ENCODE measurements at places on chromosomes 3 and 15. TPM values are rescaled to one million over a fixed set of nuclear protein-coding genes. Genes with fewer than 3 reads are reported as not detected.

The PLSCR4 gene
- total RNA-seq, result 7.8 TPM

The ANKRD34C gene
- total RNA-seq, result not detected

The CPNE9 gene
- total RNA-seq, result not detected

The IL12A gene
- total RNA-seq, result 0.09 TPM

- no peak overlapping the region for H3K4me3 ChIP-seq
- H3K36me3 ChIP-seq, result no peaks in the 10 kb centered on the region
- no peak for DNase-seq
- no peaks in the 10 kb centered on the region for H3K4me1 ChIP-seq
- H3K27me3 ChIP-seq, result no peaks in the 10 kb centered on the region
These were observed 1325.8 kb upstream of the ALCAM start for GRCh38 chr3:104040896-104041295.

DNA sequence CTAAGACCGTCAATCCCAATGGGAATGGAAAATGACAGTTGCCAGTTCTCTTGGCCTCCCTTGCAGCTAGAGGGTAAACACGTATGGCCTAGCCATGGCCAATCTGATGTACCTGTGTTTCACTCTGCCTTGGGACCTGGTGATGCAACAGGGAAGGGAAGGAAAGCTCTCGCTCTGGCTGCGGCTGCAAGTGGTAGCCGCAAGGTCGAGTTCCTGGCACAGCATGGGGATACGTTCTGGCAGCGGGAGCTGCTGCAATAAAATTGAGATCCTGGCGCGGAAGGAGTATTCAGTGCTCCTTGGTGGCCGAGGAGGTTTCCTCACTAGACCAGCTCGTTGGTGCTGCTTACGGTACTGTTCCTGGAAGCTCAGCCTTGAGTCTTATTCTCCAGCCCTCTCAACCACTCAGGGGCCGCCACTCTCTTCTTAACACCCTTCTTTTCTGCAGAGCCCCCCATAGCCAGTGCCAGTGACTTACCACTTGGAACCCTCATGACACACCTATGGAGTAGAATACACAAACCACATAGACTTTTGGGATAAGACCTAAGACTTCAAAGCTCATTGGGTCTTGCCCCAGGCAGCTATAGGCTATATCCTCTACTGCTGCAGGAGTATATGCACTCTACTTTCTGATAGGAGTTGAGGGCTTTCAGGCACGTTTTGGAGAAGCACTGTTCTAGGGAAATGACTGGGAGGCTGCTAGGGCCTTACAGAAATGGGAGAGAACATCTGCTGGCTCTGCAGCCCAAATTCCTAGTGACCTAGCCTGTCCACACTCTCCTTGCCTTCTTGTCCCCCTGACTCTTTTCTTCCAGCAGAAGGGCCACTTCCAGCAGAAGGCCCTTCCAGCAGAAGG lies 2.7 kb downstream of the KY start:
- H3K27ac ChIP-seq, result no peak overlapping the region
- no peaks in the 10 kb centered on the region for H3K36me3 ChIP-seq
- H3K27me3 ChIP-seq, result no peaks in the 10 kb centered on the region
- H3K4me3 ChIP-seq, result no peak overlapping the region

DNA sequence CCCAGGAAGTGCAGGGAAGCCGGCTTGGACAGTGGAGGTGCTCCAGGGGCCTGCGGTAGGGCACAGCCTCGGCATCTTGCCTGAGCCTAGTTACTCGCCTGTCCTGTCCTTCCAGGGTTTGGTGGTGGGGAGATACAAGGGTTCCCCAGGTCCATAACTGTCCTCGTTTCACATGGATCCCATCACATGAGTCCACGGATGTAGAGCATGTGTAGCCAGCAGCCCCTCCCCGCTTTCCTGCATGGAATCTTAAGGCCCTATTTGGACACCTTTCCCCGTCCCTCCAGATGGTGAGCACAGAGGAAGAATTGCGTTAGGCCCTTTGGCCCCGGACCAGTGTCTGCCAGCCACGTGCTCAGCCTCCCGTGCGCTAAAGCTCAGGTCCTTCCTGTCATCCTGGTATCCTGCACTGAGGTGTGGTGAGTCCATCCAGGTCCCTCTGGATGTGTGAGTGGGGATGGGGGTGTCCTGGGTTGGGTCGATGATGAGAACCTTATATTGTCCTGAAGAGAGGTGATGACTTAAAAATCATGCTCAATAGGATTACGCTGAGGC lies 230.4 kb downstream of the SNRPN start:
- DNase-seq, result no peak
- H3K36me3 ChIP-seq, result no peaks in the 10 kb centered on the region
- H3K4me3 ChIP-seq, result no peak overlapping the region
- H3K27me3 ChIP-seq, result no peaks in the 10 kb centered on the region

The SCAP gene
- total RNA-seq, result 33.5 TPM

DNA sequence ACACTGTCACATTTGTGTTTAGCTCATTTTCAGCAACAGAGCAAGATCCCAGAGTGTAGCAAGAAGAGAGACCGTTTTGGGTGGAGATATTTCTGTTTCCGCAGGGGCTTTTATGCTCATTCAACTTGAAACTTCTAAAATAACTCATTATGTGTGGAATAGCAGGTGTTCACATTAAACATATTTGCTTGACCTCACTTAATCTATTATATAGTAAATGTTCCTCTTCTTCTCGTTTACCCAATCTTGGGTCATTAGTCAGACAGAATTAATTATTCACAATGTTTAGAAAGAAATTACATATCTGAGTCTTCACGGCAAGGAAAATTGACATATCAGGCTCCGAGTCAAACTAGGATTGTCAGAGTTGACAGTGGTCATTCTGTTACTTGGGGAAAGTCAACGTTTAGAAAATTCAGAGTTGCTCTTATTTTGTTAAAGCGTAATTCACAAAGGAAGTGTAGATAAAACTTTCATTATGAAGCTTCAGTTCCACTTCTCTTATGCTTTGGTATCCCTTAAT lies 222.9 kb downstream of the TPRG1 start:
- no peak overlapping the region for H3K4me3 ChIP-seq
- H3K36me3 ChIP-seq, result no peaks in the 10 kb centered on the region
- H3K4me1 ChIP-seq, result peaks cover 15% of the 10 kb centered on the region
- H3K27ac ChIP-seq, result no peak overlapping the region

The MYH15 gene
- 0.05 TPM for total RNA-seq

DNA sequence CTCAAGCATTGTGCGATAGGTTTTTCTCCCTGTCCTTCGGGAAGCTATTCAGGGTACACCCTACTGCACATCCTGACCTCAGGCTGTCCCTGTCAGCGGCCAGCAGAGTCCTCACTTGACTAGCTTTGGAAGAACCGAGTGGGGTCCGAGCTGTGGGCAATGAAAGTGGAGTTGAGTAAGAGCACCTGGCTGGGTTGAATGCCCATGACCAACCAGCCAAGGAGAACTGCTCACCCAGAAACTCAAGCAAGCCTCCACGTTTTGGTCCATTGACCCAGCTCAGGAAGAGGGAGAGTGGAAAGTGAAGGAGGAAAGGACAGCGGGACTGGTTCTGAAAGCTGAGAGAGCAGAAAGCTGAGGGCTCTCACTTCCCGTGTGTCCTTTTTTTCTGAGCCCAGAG lies 36.0 kb upstream of the HDGFL3 start:
- H3K4me3 ChIP-seq, result no peak overlapping the region
- H3K4me1 ChIP-seq, result no peaks in the 10 kb centered on the region
- no peak overlapping the region for H3K27ac ChIP-seq
- no peak for DNase-seq

DNA sequence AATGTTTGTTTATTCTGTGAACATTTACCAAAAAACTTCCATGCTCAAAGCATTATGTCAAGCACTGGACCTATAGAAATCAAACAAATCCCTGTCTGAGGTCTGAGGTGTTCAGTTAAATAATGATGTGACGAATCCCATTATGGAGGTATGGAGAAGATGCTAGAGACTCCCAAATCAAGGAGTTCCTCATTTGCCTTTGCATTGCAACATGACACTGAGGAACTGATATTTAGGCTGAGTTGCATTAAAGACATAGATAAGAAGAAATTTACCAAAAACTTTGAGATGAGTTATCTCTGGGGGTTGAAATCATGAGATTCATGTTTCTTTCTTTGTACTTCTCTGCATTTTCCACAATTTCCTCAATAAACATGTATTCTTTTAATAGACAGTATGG lies 16.0 kb downstream of the CD200 start:
- no peak for DNase-seq
- no peak overlapping the region for H3K4me3 ChIP-seq
- no peaks in the 10 kb centered on the region for H3K27me3 ChIP-seq
- no peak overlapping the region for H3K27ac ChIP-seq
- no peaks in the 10 kb centered on the region for H3K36me3 ChIP-seq
- no peaks in the 10 kb centered on the region for H3K4me1 ChIP-seq

GRCh38 chr3:47156396-47156795 lies 7.5 kb downstream of the SETD2 start:
- H3K4me3 ChIP-seq, result no peak overlapping the region
- peaks cover 15% of the 10 kb centered on the region for H3K36me3 ChIP-seq
- no peaks in the 10 kb centered on the region for H3K4me1 ChIP-seq
- no peak overlapping the region for H3K27ac ChIP-seq

GRCh38 chr3:42581709-42582473 lies at the start of gene SEC22C:
Gene SEC22C, minus strand, starts transcription at chr3:42581967. Its CDS starts 12,921 bp downstream, at chr3:42569046.
- no peaks in the 10 kb centered on the region for H3K27me3 ChIP-seq
- H3K36me3 ChIP-seq, result peaks cover 23% of the 10 kb centered on the region
- H3K27ac ChIP-seq, result peak within 1 kb of the TSS; percentile 85
- peak; percentile 91 for DNase-seq

DNA sequence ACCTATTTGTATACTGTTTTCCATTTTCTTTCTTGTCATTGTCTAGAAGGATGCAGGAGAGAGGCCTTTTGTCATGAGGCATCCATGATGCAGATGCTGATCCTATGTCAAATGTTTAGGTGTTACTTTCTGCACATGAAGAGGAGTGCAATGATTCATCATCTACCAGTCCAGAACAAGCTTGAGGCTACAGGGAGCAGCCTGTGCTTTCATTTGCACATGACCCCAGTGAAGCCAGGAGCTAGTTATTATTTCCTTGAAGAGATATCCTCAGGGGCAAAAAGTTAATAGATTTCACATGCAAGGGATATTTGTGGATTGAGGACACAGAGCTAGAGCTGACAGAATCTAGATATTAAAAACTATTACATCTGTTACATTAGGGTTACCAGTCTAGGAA lies 204.4 kb upstream of the TGFBR2 start:
- H3K36me3 ChIP-seq, result no peaks in the 10 kb centered on the region
- H3K27me3 ChIP-seq, result no peaks in the 10 kb centered on the region
- no peak overlapping the region for H3K4me3 ChIP-seq
- DNase-seq, result no peak
- H3K27ac ChIP-seq, result no peak overlapping the region

DNA sequence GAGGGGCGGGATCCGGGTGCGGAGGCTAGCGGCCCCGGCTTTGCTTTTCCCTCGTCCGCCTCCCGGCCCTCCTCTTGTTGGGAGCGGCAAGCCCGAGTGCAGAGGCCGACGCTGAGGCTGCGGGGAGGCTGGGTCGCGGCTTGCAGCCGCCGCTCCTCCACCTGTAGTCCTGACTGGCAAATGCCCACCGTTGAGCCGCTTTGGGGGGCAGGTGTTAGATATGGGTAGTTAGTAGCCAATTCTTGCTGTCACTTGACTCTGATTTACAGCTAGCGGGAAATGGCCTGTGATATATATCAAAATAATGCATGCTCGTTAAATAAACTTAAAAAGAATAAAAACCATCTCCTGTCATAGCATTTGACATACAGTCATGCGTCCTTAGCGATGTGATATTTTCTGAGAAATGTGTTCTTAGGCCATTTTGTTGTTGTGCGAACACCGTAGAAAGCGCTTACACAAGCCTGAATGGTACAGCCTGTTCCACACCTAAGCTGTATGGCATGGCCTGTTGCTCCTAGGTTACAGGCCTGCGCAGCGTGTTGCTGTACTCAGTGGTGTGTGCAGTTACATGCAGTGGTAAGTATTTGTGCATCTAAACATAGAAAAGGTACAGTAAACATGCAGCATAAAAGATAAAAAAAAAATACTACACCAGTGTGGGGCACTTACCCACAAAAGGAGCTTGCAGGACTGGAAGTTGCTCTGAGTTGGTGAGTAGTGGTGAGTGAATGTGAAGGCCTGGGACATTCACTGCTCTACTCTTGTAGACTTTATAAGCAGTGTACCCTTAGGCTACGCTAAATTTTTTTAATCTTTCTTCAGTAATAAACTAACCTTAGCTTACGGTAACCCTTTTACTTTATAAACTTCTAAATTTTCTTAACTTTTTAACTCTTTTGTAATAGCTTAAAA lies 873 bp downstream of the CAPN7 start:
- no peaks in the 10 kb centered on the region for H3K27me3 ChIP-seq
- H3K27ac ChIP-seq, result peak overlapping the region; percentile 38
- H3K4me1 ChIP-seq, result peaks cover 4% of the 10 kb centered on the region
- peak; percentile 42 for DNase-seq
- peaks cover 23% of the 10 kb centered on the region for H3K36me3 ChIP-seq
- H3K4me3 ChIP-seq, result peak overlapping the region; percentile 88

The FGD5 gene
- not detected for total RNA-seq

DNA sequence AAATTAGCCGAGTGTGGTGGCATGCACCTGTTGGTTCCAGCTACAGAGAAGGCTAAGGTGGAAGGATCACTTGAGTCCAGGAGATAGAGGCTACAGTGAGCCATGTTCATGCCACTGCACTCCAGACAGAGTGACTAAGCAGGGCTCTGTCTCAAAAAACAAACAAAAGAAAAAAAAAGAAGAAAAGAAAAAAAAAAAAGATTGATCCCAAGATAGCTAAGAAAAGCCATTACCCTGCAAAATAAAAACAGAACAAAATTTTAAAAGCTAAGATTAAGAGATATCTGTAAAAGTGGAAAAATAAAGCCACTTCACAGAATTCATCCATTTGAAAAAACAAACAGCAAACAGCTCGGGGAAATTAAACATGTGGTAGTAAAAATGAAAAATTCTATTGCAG lies 23.8 kb downstream of the LRRC2 start:
- H3K4me1 ChIP-seq, result peaks cover 30% of the 10 kb centered on the region
- DNase-seq, result no peak

The NDUFB5 gene
- 181 TPM for total RNA-seq

DNA sequence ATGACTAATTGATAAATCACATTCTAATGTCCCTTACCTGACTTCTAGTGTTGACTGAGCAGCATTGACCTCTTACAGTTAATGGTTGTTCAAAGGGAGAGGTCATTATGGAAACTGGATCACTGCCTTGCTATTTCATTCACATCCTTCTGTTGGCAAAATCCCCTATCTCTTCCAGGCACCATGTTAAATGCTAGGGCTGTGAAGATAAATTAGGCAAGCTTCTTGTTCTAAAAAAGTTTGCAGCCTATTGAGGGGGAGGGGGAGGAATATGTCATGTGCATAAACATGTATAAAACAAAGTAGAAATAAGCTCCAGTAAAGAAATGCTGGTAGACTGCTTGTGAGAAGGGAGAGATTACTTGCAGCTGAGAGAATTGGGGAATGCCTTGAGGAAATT lies 84.8 kb upstream of the MLF1 start:
- H3K36me3 ChIP-seq, result no peaks in the 10 kb centered on the region
- no peaks in the 10 kb centered on the region for H3K4me1 ChIP-seq
- no peak overlapping the region for H3K27ac ChIP-seq
- no peaks in the 10 kb centered on the region for H3K27me3 ChIP-seq
- no peak overlapping the region for H3K4me3 ChIP-seq

DNA sequence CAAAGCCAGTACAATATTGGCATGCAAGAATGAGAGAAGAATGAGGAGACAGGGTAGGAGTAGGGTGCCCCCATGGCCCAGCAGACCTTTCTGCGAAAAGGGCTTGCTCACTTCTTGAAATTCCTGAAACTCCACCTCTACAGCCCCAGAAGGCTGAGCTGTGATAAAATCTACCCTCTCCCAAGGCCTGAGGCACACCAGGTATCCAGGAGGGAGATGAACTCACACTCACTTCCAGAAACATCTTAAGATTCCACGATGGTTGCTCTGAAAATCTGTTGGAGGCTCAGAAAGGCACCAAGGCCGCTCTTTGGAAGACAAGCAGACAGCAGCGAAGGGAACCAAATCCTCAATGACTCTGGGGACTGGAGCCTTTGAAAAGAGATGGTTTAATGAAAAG lies 297.5 kb downstream of the UACA start:
- H3K36me3 ChIP-seq, result no peaks in the 10 kb centered on the region
- peaks cover 9% of the 10 kb centered on the region for H3K4me1 ChIP-seq
- no peak overlapping the region for H3K4me3 ChIP-seq
- DNase-seq, result no peak

All from SJSA1 (cell line).